Erythroblast (primary cell): ENCODE measurements at places on chromosomes 12 and 14.

- DNase-seq: no peak
Observed at GRCh38 chr14:61602733-61603077, 92.6 kb upstream of the HIF1A start.

GRCh38 chr14:68779761-68780323, 13.0 kb downstream of the ZFP36L1 start:
- peak; percentile 60 for DNase-seq

DNA sequence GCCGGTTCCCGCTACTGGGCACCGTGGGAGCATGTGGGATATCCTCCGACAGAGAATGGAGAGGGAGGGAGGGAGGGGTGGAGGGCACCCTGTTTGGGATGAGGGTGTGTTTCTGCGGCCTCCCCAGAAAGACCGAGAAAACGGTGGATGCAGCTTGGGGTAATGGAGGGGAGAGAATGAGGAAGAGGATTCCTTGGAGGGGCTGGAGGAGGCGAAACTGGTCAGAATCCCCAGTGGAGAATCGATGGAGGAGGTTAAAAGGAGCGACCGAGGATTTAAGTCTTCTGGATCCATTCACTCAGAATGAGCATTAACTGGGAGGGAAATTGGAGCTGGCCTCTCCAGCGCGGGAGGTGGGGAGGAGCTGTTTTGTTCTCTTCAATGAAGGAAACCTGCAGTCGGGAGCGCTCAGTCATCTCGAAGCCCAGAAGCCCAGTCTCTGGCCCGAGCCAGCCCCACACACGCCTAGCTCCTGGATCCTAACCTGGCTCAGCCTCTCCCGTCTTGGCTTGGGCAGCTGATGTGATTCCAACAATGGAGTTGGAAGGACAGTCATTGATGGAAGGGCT, 581 bp downstream of the ARG2 start:
- peak; percentile 31 for DNase-seq

DNA sequence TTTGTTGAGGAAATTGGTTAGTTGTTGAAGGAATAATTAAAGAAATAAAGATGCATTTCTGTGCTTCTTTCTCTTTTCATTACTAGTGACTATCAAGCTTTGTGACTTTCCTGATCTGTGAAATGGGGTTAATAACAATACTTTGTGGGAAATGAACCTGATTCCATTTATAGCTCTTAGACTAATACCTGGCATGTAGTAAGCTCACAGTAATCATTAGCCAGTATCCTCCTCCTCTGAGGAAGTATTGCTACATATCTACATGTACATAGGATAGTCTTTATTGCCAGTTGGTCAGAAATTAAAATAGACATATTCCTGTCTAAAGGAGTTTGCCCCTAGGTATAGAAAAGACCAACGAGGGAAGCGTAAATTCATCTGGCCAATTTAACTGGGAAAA, 1.8 kb upstream of the CCDC198 start:
- DNase-seq: no peak

DNA sequence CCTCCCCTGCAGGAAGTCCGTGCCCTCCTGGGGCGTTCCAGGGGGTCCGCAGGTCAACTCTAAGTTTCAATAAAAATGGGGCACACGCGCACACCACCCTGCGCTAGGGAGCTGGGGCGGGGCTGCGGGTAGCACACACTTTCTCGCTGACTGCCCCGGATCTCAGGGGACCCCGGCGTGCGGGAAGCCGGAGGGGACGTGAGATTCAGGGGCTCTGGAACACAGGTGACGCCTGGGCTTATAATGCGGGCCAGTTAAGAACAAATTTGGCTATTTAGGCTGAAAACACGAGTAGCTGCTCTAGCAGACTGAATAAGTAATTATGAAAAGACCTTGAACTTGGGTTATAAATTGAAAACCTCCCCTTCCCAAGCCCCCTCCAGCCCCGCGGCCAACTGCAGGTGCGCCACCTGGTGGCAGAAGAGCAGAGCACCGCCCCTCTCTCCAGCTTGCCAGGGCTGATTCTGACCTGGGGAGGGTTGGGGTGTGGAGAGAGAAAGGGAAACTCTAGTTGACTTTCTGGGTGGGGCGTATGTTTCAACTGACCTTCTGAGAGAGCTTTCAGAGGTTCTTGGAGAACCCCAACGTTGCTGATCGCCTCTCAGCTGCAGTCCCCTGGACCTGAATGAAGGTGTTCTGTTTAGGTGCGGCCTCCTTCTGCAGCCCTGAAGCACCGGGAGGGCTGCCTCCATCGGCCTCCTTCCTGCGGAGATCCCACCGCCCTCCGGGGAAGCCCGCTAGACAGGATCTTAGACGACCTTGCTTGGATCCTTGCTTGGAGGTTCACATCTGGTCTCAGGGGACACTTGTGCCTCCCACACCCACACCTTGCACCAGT, 118.4 kb upstream of the EVL start:
- peak; percentile 26 for DNase-seq

- DNase-seq: no peak
Observed at GRCh38 chr12:19573866-19574265, 134.6 kb downstream of the AEBP2 start.

GRCh38 chr12:11621797-11622423, 27.6 kb upstream of the ETV6 start:
- DNase-seq: peak; percentile 2

- DNase-seq: no peak
Observed at GRCh38 chr12:13200841-13201240, 4.3 kb downstream of the EMP1 start.

DNA sequence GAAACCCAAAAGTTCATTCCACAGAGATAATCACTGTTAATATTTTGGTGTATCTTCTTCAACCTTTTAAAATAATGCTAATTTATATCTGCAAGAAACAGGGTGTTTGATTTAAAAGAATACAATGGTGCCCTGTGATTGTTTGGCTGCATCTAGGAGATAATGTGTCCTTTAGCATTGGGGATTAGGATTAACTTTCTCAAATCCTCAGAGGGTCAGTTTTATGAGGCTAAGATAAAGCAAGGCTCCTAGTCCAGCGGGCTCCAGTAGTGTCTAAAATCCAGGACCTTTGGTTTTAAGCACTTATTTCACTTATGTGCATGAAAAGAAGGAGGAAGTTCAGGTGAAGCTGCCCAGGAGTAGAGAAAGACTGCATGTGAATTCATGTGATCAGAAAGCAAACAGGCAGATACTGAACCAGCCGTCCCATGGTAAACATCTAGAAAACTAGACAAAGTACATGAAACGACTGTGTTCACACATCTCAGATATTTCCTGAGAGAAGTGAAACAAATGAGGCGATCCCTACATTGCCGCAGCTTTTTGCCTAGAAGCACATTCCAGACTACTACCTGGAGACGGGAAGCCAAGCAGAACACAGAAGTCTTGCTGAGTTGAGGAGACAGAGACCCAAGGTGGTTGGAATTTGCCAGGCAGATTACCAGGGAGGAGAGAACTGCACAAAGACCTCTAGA, 129.1 kb upstream of the MAX start:
- DNase-seq: no peak

- DNase-seq: peak; percentile 1
Observed at GRCh38 chr12:118641249-118641648, 264.9 kb downstream of the SUDS3 start.

- DNase-seq: no peak
Observed at GRCh38 chr14:49858383-49858782, 5.8 kb upstream of the NEMF start.

DNA sequence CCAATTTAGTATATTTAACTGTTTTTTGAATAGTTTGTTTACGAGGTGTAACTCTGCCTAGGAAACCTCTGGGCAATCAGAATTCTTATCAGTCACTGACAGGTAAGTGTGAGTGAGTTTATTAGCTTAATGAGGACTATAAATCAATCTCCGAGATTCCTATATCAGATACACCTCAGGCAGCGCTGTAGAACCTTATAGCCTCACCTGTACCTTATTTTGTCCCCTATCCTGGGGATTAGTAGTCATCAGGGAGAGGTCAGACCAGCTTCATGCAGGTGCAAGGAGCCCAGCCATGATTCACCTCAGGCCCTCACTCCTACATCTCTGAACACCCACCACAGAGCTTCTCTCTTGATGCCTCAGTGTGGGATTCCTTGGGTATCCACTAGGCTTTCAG, 256.0 kb downstream of the KTN1 start:
- no peak for DNase-seq

DNA sequence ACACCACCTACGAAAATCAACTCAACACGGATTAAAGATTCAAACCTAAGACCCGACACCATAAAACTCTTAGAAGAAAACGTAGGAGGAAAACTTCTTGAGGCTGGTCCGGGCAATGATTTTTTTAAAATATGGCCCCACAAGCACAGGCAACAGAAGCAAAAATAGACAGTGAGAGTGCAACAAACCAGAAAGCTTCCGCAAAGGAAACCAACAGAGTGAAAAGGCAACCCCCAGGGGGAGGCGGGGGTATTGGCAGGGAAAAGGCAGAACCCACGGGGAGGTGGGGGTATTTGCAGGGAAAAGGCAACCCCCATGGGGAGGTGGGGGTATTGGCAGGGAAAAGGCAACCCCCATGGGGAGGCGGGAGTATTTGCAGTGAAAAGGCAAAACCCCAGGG, 20.5 kb upstream of the FBRSL1 start:
- DNase-seq: no peak

DNA sequence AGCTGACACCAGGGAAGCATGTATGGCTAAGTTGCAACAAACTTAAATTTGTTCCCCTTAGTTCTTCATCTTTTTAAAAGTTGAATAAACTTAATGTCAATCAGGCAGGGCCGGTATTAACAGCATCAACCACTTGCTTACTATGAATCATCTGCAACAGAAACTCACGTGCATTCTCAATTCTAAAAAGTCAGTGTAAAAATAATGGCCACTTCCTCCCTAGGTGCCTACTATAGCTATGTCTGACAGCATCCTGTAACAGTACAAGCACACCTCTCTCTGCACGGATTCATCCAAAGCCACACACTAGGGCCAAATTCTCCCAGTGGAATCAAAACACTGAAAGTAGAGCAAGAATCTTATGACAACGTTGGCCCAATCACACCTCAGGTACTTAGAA, 48.6 kb downstream of the PPP1R36 start:
- no peak for DNase-seq

DNA sequence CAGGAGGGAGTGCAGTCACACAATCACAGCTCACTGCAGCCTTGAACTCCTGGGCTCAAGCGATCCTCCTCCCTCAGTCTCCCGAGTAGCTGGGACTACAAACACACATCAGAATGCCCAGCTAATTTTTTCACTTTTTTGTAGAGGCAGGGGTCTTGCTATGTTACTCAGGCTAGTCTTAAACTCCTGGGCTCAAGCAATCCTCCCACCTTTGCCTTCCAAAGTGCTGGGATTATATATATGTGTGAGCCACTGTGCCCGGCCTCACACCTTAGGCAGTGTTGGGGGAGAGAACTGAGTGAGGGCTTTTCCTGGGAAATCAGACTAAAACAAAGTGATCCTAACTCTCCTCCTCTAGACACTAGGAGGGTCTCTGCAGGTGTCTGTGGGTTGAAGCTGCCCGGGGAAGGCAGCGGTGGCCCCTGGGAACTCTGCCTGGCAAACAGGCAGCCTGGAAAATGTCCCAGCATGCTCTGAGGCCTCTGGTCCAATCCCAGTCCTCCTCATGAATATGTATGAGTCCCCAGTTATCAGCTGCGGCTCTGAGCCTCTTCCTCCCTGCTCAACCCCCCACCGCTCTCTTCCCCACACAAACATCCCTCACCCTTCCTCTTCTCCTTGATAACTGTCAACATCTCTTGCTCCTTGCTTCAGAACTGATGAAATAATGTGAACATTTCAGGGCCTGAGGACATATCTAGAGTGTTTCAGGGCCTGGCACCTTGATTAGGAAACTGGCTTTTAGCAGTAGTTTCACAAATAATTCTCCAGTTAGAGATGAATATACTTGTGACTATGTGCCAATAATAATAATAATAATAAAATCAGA, 7.9 kb upstream of the NAA25 start:
- peak; percentile 82 for DNase-seq

DNA sequence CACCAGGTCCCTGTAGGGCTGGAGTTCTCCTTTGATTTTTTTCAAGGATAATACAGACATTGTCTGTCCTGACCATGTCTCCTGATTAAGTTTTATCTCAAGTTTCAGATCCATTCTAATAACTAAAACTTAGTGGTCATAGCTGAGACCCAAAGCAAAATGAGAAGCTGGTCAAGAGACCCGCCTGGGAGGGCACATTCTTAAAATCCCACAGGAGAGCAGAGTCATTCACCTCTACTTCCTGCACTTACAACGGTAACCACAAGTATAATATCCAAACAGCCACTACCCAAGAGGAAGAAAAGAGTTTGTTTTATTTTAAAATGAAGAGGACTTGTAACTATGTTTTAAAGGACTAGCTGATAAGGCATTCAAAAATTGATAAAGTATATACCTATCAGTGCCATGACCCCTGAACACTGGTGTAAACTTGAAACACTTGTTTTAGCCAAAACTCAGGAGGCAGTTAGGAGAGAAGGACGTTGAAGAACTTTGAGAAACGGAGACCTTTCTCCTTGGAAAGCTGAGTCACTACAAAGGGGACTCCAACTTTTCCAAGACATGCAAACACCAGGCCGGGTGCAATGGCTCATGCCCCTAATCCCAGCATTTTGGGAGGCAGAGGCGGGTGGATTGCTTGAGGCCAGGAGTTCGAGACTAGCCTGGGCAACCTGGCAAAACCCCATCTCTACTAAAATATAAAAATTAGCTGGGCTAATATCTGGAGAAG, 478.2 kb downstream of the GLT1D1 start:
- no peak for DNase-seq

DNA sequence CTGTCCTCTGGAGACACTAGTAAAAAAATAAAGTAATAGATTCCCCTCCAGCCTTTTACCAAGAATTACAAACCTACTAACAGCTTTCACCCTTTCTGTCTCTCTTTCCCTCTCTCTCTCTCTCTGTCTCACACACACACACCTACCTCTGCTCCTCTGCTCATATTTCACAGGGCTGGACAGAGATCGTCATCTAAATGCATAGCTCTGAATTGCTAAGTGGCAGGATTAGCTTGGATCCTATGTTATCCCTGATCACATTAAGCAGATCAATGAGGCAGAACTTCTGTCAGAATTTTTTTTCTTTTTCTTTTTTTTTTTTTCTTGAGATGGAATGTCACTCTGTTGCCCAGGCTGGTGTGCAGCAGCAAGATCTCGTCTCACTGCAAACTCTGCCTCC, 22.9 kb downstream of the VCPKMT start:
- DNase-seq: no peak

DNA sequence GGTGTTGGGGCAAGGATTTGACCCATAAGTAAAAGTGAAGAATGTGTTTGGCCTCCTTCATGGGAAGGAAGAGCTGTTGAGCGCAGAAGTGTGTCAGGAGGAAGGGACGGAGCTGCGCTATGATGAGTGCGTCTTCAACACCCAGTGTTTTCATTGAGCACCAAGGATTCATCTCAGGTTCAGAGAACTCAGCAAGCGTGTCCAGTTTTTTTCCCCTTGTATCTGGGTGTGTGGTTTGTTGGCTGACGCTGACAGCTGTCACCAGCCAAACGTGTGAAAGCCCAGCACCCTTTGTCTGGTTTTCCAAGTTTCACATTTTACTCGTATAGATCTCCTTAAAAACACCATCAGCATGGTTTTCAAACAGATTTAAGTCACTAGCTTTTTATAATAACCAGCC, 12.3 kb downstream of the EP400 start:
- no peak for DNase-seq
